ENCODE measurements at places on chromosomes 12 and 14.

DNA sequence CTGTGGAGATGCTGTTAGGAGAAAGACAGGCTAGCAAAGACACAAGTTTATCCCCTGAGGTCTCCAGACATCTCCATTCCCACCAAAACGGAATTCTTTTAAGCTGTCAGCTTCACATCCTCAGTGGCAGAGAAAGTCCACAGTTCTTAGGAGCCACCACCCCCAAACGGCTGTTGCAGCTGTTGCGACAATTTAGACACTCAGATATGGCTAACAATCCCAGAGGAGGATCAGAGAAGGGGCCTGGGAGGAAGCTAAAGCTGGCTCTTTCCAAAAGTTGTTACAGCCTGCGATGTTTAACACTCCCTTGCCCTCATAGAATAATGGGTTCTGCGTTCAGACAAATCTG, 1.9 kb upstream of the ATP5MC2 start:
- no peak for DNase-seq

- no peak for DNase-seq
These were observed 714.6 kb downstream of the GALC start for GRCh38 chr14:87278415-87278814.

DNA sequence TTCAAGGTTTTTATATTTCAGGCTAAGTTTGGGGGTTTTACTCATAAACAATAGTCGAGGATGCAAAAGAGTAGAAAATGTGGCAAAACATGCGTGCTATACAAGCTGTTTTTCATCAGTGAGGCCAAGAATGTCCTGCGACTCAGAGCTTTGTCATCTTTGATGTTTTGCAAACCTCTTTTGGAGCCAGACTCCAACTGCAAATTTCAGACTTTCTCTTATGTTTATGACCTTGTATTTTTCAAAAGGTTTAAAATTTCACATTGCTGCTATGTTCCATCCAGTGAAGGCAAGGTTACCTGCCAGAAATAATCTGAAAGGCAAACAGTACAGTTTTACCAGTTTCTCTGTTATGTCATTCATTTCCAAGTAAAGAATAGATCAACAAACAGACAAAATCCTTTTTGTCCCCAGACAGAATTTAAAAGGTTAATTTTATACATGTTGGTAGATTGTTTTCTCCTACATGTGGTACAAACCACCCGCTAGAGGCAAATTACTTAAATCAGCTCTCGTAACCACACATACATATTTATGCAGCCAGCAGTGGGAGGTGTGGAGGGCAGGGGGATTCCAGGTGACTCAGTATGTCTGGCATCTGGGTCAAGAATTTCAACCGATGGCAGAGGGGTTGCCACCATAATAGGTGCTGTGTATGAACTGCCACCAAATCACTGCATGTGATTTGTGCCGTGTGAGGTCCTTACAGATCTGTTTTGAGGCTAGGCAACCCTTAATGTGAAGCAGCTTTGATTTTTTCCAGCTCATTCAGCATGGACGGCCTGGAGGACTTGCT, 119.8 kb upstream of the CPM start:
- no peak for DNase-seq

DNA sequence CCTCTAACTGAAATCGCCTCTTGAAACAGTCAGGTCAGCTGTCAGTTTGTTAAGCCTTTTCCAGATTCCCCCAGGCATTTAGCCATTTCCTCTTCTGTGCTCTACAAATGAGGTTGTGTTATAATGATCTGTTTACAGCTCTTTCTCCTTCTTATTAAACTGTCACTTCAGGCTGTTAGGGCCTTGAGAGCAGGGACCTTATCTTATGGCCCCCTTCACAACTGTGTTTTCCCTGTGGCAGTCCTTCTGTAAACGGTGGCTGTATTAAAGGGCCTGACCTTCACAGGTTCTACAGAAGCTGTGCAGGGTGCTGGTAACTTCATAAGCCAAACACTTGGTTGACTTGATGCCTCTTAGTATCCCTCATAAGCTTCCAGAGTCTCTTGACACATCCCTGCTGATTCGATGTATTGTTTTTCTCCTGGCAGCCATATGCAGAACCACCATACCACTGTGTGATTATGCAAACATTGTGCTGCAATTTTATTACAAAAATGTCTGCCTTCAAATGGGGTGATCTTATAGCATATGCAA, 104.7 kb downstream of the PLEKHA5 start:
- no peak for DNase-seq

DNA sequence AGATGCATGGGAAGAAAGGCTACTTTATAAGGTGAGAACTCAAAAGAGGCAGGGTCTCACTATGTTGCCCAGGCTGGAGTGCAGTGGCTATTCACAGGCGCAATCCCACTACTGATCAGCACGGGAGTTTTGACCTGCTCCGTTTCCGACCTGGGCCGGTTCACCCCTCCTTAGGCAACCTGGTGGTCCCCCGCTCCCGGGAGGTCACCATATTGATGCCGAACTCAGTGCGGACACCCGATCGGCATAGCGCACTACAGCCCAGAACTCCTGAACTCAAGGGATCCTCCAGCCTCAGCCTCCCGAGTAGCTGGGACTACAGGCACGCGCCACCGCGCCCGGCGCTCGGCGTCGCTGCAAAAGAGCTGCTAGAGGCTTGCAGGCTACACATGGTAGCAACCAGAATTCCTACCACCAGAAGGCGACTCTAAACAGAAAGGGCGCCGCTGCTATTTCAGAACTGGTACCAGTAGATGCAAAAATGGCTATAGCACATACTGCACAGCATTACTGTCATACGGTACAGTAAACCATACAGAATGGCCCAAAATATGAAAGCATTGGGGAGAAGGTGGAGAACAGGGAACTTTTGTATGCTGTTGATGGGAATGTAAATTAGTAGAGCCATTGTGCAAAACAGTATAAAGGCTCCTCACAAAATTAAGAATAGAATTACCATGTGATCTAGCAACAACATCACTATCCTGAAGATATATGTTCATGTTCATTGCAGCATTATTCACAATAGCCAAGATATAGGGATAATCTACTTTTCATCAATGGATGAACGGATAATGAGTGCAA, 1.2 kb upstream of the NEMF start:
- no peak for DNase-seq

- no peak for DNase-seq
These were observed 298.2 kb downstream of the TMEM132D start for GRCh38 chr12:129605666-129606065.

- no peak for DNase-seq
These were observed 44.8 kb upstream of the NR2C1 start for GRCh38 chr12:95118138-95118787.

DNA sequence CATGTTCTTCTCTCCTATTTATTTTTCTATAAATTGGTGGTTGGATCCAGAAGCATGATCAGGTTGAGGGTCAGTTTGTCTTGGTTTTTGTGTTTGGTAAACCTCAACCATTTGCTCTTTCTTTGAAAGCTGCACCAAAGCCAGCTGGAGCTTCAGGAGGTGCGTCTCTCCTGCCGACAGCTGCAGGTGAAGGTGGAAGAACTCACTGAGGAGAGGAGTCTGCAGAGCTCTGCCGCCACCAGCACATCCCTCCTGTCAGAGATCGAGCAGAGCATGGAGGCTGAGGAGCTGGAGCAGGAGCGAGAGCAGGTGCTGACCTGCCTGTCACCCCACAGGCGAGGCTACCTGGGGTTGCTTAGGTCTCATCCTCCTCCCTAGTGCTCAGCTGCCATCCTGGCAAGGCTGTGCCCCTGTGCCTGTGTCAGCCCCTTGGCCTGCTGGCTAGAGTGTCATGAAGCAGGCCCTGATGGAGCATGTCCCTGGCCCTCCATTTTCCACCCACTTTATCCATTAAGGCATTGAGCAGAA, 45.0 kb downstream of the RAB35 start:
- DNase-seq, result no peak

DNA sequence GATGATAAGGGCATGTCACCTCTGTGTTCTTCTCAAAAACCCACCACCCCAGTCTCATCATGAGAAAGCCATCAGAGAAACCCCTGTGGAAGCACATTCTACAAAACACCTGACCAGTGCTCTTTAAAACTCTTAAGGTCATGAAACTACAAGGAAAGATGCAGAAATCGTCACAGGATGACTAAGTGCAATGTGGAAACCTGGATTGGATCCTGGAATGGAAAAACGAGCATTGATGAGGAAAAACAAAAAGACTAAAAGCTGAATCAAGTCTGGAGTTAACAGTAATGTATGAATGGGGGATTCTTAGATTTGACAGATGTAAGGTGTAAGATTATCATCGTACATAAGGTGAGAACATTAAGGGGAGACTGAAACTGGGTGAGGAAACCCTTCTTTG, 211.0 kb downstream of the TBX5 start:
- DNase-seq, result no peak

DNA sequence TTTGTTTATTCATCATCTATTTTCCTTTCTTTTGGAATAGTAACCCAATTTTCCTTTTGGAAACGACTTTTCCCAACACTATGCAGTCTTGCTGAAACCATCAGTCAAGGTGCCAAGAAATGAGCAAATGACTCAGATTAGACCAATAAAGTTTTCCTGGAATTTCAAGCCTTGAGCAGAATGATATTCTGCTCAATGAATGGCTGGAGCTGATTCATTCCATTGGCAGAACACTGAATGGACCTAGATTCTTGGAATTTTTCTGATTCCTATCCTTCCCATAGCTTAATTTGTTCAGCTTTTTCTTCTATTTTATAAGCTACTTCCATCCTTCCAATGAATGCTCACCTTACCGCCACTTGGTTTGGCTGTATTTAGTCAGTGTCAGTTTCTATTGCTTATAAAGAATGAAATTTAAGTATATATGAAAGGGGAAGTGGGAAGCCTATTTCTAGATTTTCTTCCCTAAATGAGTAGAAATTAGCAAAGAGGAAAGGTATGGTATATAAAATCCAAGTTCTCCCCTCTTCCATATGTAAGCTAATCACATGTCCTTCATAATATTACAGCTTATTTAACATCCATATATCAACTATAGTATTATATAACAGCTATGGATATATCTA, 89.0 kb downstream of the C14orf39 start:
- DNase-seq, result no peak

- DNase-seq, result no peak
These were observed 660 bp upstream of the MAP1LC3B2 start for GRCh38 chr12:116558280-116559161.

DNA sequence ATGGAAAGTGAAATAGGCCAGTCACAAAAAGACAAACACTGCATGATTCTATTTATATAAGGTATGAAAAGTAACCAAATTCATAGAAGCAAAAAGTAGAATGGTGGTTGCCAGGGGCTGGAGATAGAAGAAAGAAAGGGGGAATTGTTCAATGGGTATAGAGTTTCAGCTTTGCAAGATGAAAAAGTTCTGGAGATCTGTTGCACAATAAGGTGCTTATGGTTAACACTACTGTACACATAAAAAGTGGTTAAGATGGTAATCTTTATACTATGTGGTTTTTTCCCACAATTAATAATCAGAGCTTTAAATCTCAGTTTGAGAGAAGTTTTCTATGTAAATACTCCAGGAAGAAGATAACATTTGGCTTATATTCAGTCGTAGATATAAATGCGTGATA, 73.4 kb downstream of the SLC38A4 start:
- no peak for DNase-seq

DNA sequence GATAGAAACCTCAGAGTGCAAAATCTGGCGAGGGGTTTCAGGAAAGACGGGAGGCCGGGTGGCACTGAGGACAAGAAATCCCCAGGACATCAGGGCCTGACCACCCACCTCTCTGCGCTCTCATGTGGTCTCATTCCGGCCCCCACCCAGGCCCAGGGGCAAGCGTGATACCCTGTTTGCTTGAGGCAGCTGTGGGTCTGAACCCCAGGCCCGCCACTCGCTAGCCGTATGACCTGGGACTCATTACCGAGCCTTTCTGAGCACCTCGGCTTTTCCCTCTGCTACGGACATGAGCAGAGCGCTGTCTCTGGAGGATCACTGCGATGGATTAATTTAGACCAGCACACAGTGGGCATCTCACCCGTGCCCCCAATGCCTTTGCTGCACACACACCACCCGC, 25.5 kb upstream of the BCDIN3D start:
- no peak for DNase-seq

DNA sequence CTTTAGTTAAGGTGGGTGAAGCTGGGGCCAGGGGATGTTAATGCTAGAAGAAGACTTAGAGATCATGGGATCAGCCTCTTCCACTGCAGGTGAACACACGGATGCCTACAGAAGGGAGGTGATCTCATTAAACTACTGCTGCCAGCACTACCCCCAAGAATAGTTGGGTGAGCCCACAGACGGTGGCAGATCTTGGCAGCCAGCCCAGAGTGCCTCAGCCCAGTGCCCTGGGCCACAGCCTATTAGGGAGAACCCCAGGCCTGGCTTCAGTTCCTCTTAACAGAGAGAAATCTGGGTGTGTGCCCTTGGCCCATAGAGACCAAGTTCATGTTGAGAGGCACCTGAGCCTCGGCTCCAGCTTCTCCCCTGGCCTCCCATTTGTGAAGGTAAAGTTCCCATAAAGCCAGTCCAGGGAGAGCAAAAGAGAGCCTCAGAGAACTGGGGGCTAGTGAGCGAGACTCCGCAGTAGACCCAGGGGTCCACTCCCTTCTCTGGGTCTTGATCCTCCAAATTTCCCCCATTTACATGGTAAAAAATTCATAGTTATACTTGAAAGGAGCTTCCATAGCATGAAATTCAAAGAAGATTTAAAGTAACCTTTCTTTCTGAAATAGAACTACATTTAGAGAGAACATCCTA, 125.0 kb upstream of the CCND2 start:
- no peak for DNase-seq

DNA sequence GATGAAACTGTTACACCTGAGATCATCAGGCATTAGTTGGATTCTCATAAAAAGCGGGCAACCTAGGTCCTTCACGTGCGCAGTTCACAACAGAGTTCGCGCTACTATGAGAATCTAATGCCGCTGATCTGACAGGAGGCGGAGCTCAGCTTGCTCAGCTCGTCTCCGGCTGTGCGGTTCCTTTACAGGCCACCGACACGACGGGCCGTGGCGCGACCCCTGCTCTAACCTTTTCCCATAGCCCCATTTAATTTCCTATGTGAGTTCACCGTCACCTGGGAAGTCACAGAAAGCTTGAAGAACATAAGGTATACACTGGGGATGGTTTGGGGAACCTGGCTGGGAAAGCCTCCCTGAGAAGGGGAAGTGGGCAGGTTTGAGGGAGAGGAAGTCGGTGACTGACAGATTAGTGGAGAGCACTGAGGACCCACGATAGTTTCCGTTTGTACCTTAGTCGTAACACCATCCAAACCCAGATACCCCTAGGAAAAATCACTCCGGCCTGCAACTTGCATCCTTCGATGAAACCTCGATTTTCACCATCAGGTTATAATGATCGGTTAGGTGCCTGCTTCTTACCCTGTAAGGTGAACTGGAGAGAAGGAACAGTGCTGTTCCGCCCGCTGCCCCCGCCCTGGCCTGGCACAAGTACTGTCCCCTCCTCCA, 2.8 kb upstream of the AAAS start:
- DNase-seq, result no peak

Measured in NCI-H1105 (cell line).